Nucleus accumbens (tissue), 56 donors: ENCODE measurements at places on chromosomes 16 and 17.

DNA sequence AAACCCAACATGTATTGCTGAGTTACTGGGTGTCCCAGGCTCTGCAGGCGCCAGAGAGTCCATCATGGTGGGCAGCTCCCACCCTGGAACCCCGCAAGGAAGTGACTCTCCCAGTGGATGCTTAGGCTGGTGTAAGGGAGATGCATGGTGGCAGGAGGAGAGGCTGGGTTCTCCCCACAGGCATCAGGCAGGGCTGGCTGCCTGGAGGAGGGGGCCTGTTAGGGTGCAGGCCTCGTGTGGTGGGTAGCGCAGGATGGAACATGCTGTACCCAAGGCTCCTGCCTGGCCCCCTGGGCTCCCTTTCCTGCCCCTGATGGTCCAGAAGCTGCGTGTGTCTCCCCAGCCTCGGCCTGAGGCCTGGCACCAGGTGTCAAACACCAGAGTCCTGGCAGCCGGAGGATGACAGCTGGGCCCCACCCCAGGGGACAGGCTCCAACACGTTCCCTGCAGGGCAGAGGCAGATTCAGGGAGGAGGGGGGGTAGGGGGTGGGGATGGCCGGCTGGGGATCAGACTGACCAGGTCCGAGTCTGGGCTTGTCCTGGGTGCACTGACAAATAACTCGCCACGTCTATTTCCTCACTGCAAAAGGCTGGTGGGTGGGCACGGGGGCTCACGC is 40.2 kb upstream of the CIBAR2 start:
- no peak for DNase-seq

- DNase-seq = no peak
Measured at GRCh38 chr16:54331241-54332002, 44.8 kb upstream of the IRX3 start.

DNA sequence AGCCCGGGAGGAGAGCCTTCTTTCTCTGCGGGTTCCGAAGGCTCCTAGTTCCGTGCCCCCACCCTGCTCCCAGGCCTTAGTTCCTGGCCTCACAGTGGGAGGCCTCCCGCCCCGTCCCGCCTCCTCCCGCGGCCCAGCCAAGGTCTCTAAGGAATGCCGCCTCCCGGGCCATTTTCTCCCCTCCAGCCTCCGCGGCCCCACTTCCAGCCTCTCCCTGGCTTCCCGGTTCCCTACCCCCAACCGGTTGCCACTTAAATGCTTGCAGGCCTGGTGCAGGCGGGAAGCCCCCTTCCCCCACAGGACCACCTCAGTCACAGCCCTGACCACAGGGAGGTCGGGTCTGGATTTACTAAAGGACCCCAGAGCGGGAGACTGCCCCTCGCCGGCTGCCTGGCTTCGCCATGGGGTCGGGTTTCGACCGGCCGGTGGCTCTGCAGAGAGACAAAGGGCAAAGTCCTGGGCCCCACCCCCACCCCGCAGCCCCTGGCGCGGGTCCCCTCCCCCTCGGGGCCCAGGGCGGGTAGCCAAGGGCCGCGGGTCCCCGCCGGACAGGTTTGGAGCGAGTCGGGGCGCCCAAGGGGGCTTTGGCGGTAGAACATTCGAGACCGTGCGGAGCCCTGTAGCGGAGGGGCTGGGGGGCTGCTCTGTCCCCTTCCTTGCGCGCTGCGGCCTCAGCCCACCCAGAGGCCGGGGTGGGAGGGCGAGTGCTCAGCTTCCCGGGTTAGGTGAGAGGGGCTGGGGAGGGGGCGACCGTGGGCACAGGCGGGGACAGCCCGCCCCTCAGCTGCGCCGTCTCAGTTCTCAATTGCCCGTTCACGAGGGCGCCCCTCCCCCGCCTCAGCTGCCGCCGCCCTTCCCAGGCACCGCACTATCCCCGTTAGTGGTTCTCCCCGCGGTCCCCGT is 16.4 kb downstream of the IGF2BP1 start:
- DNase-seq = no peak

- DNase-seq = no peak
Measured at GRCh38 chr17:66715076-66715675, 119.7 kb upstream of the CACNG5 start.

GRCh38 chr17:39073916-39074315 is 77.5 kb downstream of the PLXDC1 start:
- no peak for DNase-seq

GRCh38 chr17:31369266-31369665 is 22.2 kb upstream of the RAB11FIP4 start:
- DNase-seq = no peak

DNA sequence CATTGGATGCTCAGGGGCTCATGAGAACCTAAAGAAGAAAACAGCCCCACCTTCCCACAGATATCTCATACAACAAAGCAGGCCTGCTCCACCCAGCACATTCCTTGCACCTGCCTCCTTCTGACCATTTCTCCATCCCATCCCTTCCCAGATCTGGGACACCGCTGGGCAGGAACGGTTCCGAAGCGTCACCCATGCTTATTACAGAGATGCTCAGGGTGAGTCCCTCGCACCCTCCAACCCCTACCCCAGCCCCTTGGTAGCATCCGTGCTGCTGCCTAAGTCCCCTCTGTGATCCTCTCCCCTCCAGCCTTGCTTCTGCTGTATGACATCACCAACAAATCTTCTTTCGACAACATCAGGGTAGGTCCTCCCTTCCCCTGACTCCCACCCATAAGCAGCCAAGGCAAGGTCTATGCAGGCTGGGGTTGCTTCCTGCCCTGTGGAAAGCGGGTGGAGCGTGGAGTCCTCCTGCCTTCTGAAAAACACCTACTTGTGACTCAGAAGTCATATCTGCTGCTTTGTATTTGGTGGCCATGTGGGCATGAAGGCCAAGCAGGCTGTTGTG is 5.4 kb upstream of the NHERF1 start:
- no peak for DNase-seq

DNA sequence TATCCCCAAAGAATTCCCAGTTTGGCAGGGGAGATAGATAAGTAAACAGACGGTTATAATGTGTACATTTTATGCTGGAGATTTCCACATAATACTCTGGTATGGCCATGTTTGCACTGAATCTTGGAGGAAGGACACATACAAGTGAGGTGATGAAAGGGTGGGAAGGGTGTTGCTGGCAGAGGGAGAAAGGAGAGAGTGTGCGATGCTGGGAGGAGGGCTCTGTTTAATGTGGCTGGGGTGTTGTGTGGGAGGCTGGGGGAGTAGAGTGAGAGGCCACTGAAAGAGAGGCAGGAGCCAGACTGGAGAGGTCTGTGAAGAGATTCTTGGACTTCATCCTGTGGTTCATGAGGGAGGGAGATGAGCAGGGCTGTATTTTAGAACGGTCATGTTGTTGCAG is 87.6 kb downstream of the SPACA3 start:
- DNase-seq = no peak

DNA sequence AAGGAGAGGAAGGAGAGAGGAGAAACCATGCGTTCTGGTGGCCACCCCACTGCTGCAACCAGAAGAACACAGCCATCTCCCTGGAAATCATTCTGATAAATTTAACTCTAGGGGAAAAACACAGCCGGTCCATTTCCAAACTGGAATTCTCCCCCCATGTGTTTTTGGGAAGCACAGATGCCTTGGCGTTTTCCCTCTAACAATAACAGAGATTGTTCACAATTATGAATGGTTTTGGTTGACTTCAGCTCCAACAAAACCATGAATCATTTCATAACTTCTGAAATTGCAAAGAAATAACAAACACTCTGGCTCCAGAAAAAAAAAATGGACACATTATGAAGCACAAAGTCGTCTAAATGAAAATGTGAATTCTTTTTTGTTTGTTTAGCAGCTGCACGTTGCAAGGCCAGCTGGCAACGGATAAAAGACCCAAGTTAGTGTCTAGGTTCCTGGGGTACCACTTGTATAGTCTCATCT is 46.2 kb downstream of the GNAO1 start:
- no peak for DNase-seq

GRCh38 chr17:75250009-75250471 is 11.4 kb downstream of the GGA3 start:
- DNase-seq = peak; percentile 7

DNA sequence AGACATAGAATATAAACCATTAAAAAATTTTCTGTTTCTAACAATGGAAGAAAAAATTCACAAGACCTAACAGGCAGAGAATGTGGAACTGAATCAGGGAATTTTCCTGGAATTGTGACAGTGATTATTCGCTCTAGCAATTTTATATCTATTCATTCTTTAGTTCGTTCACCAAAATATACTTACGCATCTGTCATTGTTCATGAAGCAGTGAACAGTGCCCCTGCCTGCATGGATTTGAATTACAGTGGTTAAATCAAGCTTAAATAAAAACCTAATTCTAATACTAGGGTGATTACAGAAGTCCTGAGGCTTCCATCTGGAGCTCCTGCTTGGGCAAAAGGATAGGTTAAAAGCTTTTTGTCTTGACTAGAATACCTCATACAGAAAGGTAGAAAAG is 48.6 kb downstream of the ABCA8 start:
- DNase-seq = no peak

DNA sequence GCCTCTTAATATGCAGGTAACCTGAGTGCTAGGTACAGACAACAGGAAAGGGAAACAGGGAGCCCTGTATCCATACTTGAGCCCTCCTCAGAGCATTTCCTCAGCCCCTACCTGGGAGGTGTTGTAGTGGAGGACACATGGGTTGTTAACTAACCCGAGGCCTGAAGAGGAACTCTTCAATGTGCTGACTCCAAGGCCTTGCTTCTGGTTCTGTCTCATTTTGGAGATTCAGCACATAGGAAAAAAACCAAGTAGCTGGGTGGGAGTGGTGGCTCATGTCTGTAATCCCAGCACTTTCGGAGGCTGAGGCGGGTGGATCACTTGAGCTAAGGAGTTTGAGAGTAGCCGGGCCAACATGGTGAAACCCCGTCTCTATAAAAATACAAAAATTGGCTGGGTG is 24.8 kb downstream of the SNX11 start:
- no peak for DNase-seq

DNA sequence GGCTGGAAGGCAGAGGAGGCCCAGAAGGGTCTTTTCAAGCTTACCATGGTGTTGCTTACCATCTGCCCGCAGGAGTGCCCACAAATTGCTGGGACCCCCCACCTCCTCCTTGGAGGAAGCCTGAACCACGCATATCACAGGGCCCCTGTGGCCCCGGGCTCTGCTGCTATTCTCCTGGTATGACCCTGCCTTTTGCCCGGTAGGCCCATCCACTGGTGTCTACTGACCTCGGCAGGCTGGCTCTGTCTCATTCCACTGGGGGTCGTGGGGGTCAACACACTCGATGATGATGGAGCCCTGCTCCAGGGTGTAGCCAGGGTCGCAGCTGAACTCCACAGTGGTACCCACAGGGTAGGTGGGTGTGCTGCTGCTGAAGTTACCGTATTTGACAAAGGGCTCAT is 8.2 kb upstream of the PHF12 start:
- no peak for DNase-seq

DNA sequence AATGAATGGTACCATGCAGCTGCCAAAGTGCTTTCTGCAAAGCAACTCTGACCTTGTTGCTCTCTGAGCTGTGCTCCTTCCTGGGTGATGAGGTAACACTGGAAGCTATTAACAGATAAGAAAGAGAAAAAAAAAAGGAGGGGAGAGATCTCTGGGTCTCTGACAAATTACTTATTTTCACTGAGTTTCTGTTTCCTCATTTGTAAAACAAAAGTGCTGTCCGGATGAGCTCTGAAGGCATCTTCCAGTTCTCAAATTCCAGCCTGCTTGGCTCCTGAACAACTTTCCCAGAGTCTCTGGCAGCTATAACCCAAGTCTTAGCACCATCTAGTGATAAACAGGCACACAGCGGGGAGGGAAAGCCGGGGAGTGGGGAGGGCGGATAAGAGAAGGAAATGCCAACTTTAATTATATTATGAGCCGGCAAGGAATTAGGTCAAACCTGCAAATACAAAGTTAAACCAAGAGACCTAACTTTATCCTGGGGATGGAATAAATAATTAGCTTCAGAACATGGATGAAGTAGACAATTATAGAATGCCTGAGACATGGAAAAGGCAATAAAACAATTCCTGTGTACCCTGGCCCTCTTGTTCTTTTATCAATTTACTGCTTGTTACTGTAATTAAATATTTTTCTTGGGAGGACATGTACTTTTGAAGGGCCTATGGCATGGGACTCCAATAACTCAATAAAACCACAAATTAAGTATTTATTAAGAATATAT is 61.3 kb upstream of the KIFC3 start:
- DNase-seq = peak; percentile 17

DNA sequence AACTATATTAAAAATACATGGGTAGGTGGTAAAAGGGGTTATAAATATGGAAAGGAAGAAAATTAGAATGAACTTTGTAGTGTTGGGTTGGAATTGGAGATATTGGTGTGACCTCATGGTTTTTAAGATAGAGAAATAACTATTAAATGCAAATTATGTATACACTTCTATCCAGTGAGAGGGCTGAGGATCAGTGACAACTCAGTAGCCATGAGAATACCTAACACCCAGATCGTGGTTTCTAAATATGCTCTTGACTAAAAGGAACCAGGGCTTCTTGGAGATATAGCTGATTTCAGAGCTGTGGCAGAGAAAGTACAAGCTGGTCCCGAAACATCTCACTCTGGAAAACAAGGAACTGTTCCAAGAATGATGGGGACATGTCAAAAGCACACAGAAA is 44.4 kb downstream of the SLC6A4 start:
- no peak for DNase-seq

DNA sequence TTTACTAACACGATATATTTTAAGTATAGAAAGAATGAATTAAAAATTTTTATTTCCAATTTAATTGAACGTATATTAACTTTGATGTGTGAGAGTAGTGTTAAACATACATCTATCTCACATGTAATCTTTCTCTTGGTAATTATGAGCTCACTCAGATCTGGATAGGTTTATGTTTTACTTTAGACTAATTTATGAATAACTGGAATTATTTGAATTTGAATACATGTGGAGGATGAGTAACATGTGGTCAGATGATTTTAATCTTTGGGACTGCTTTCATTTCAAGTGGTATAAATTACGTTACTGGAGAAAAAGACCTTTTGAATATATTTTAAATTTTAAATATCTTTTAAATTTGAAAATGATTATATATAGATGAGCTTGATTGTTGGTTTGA is 49.9 kb upstream of the RHBDL3 start:
- no peak for DNase-seq

- DNase-seq = no peak
Measured at GRCh38 chr17:55734128-55734781, 11.6 kb upstream of the TMEM100 start.

- no peak for DNase-seq
Measured at GRCh38 chr17:10067446-10068143, 130.8 kb downstream of the GAS7 start.

- DNase-seq = no peak
Measured at GRCh38 chr17:57834146-57834741, 15.6 kb downstream of the MRPS23 start.

- DNase-seq = no peak
Measured at GRCh38 chr16:68902969-68903345, 59.6 kb downstream of the TANGO6 start.

GRCh38 chr17:63696381-63696961 is 3.5 kb downstream of the LIMD2 start:
- DNase-seq = no peak

GRCh38 chr17:2309338-2310154 is 5.8 kb downstream of the SRR start:
- no peak for DNase-seq
